ENCODE measurements at places on chromosomes 7 and 10.
A peak's percentile ranks its signal among the peaks of the same experiment; 100 is the strongest.

- DNase-seq, result no peak
Observed at GRCh38 chr10:4812046-4812445, 14.0 kb upstream of the AKR1E2 start.

GRCh38 chr10:58367069-58367468, 18.1 kb upstream of the TFAM start:
- DNase-seq, result no peak

GRCh38 chr7:159094023-159094740, 50.5 kb downstream of the VIPR2 start:
- DNase-seq, result peak; percentile 48

GRCh38 chr10:130040817-130041330, 69.8 kb downstream of the C10orf143 start:
- no peak for DNase-seq

GRCh38 chr7:3279147-3279818, 21.8 kb upstream of the SDK1 start:
- DNase-seq, result no peak

GRCh38 chr7:88289564-88290025, 17.1 kb downstream of the STEAP4 start:
- DNase-seq, result no peak

- no peak for DNase-seq
Observed at GRCh38 chr10:84214612-84215235, 10.6 kb downstream of the LRIT2 start.

DNA sequence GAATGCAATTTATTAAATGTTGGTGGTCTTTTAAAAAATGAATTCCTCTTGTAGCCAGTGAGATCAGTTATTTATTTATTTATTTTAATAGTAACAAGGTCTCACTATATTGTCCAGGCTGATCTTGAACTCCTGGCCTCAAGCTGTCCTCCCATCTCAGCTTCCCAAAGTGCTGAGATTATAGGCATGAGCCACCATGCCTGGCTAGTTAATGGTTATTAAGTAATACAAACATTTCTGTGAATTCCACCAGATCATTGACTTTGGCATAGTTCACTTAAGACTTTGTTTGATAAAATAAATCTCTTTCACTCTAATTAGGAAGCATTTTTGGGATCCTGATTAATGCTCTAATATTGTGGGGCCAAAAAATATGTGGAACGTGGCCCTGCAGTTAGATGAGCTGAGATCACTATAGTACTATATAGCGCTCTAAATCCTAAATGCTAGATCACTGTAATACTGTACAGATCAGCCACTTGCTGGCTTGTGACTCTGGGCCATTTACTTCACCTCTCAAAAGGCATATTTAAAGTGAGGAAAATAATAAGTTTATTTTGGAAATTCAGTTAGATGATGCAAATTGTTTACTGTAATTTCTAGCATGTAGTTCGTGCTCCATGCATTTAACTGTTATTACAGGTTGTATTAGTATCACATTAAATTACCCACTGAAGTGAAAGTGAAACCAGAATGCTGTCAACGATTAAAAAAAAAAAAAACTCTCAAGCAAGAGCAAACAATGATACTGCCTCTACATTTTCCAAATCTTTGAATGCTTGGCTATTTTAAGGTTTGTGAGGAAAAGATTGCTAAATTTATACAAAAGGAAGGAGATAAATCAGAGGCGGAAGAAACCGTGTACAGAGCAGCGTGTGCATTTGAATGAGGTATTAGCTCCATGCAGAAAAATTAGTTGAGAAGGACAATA, 15.9 kb upstream of the FAS start:
- no peak for DNase-seq

DNA sequence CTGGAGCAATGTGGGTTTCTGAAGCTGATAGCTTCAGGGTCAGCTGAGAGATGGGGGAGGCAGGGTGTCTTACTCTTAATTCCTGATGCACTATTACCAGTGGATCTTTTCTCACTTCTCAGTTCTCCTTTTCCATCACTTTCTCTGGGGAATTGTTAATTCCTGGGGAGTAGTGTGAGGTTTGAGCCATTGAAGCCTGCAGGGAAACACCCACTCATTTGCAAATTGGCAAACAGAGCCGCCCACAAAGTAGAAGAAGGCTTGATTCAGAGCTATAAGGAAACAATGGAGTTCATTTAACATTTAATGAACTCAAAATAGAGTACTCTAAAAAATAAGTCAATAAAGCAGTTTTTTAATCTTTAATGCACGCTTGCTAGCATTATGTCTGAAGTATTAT, 4.3 kb upstream of the TECTB start:
- DNase-seq, result no peak

DNA sequence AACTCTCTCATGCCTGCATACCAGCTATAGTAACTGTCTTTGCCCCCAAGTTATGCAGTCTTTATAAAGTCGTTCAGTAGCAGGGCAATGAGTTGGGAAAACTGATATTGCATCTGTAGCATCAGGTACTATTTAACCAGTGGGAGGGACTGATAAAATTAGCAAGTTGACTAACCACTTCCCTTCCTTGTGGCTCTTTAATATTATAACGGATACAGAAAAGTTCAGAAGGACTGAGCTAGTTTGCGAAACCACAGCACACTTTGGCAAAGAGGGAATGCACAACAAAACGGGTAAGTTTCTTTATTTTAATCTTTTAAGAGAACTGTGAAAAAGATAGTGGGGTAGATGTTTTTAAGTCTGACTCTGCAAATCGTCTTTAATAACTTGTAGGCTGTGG, 205.3 kb upstream of the HDAC9 start:
- DNase-seq, result no peak

Data from NCI-H524 (cell line).